WERI-Rb-1 (cell line): ENCODE measurements at places on chromosomes 7 and 10.

- no peak for DNase-seq
These were observed 83.8 kb upstream of the NRP1 start for GRCh38 chr10:33418301-33418700.

- DNase-seq: no peak
These were observed 15.4 kb downstream of the ACSL5 start for GRCh38 chr10:112389271-112389822.

DNA sequence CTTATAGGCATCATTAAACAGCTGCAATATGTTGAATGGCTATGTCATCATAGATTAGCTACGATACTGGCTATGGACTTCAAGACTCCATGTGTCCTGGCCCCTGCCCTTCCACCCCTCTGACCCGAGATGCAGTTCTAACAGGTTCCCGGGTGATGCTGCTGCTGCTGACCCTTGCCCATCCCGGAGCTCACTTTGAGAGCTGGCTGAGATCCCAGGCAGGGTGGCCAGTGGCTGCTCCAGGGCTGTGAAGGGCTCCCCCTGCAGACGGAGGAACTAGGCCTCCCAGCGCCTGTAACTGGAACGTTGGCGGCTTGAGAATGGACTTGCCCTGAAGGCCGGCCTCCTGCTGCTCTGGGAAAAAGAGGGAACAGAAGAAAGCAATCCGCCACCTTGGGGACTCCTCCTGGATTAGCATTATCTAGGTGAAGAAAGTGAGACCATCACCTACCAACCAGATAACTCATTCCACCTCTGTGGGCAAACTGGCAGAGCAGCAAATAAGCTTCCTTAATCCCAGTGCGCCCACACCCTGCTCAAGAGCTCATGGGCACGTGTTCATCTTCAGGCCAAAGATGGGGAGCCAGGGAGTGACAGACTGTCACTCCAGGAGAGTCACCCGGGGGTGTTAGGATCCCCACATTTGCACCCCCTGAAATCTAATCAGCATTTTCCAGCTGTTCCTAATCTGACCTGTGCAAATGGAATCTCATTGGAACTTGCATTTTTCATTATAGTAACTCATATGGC lies 56.8 kb downstream of the PARP12 start:
- peak; percentile 46 for DNase-seq

GRCh38 chr7:22885797-22886261 lies 63.2 kb upstream of the TOMM7 start:
- DNase-seq: no peak

DNA sequence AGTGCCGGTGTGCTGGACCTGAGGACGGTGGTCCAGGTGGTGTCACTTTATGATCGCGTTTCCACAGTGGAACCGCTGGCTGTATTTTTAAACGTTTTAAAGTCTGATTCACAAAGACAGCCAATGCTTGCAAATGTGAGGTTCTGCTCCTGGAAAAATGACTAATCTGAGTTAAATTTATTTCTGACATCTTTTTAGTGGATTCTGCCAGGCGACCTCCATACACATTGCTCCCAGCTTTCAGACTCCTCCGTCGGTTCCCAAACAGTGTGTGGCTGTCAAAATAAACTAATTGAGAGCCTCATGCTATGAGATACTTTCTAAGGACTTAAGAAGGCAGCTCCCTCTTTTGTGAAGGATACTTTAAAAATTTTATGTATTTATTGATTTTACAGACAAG lies 12.7 kb upstream of the TTYH3 start:
- no peak for DNase-seq

GRCh38 chr10:110311357-110311949 lies 6.7 kb upstream of the SMNDC1 start:
- DNase-seq: peak; percentile 66

GRCh38 chr10:11478807-11479206 lies 132.6 kb downstream of the USP6NL start:
- no peak for DNase-seq

DNA sequence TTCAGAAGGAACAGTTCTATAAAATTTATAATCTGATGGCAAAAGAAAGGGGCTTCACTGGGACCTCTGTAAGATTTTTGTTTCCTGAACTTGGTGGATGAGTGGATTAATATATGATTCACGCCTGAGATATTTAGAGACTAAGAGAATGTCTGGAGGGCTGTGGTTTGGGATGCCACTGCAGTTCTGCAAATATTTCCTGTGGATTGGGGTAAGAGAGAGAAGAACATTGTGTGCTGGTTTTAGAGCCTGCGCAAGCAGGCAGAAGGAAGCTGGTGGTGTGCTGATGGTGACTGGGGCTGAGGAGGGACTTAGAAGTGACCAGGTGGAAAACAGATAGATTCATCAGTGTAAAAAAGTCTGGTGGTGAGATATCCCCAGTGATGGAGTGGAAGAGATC lies 87.0 kb downstream of the SUGCT start:
- no peak for DNase-seq

GRCh38 chr7:102061354-102061945 lies 225.2 kb upstream of the SH2B2 start:
- no peak for DNase-seq

DNA sequence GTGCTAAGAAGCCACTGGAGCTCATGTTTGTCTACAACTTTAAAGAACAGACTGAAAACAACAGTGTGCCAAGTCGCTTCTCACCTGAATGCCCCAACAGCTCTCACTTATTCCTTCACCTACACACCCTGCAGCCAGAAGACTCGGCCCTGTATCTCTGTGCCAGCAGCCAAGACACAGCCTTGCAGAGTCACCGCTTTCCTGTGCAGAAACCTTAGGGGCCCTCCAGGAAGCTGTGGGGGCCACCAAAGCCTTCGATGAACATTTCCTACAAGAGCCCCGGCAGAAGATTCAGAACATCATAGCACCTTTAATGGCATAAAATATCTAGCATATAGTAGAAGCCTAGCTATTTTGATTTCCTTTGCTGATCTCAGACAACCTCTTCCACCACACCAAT lies 88.0 kb upstream of the PRSS58 start:
- DNase-seq: no peak

DNA sequence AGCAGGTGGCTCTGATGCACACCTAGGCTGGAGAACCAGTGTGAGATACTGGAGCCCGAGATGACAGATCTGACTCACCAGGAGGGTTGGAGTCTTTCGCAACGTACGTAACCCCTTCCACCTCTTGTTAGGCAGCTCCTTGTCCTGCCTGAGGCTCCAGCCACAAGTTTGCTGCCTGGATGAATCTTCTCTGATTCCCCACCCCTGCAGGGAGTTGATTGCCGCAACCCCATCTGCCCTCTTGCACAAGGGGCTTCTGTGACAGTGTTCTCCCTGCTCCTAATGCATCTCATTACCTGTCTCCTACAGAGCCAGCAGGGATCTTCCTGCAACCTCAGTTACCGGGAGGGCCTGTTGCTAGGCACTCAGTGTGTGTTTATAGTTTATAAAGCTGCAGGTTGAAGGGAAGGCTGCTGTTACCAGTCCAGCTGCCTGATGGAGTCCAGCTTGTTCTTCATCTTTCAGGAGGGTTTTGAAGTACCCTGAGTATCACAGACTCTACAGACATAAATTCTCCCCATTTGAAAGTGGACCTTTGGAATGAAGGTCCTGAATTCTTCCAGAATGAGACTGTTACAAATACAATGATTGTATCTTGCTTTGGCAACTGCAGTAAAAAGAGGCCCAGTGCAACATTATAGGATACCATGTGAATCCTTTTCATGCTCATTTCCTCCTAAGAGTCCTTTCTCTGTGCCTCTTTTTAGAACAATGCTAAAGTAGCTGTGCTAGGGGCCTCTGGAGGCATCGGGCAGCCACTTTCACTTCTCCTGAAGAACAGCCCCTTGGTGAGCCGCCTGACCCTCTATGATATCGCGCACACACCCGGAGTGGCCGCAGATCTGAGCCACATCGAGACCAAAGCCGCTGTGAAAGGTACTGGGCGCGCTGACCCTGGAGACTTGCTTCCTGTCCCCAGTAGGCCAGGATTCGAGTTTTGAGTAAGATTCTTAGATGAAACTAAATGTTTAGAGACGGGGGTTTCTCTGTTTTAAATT lies 6.5 kb downstream of the MDH2 start:
- no peak for DNase-seq

DNA sequence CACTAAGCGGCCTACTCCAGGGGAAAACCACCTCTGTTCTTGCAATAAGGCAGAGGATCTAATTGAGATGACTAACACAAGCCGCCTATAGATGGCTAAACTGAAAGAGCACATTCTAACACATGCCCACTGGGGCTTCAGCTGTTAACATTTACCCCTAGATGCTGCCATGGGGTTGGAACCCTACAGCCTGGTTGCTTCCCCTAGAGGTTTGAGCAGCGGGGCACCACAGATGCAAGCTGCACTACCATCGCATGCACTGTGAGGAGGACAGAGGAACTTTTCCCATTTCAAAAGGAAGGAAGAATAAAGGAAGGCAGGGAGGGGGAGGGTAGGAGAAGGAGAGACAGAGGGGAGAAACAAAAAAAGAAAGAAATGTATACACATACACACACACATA lies 465.8 kb upstream of the PCDH15 start:
- no peak for DNase-seq

DNA sequence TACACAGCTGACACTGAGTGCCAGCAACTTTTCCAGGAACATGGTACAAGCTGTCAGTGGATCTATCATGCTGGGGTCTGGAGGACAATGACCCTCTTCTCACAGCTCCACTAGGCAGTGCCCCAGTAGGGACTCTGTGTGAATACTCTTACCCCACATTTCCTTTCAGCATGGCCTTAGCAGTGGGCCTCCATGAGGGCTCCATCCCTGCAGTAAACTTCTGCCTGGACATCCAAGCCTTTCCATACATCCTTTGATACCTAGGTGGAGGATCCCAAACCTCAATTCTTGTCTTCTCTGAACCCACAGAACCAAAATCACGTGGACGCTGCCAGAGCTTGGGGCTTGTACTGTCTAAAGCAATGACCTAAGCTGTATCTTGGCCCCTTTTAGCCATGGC lies 116.8 kb downstream of the IQUB start:
- DNase-seq: no peak

DNA sequence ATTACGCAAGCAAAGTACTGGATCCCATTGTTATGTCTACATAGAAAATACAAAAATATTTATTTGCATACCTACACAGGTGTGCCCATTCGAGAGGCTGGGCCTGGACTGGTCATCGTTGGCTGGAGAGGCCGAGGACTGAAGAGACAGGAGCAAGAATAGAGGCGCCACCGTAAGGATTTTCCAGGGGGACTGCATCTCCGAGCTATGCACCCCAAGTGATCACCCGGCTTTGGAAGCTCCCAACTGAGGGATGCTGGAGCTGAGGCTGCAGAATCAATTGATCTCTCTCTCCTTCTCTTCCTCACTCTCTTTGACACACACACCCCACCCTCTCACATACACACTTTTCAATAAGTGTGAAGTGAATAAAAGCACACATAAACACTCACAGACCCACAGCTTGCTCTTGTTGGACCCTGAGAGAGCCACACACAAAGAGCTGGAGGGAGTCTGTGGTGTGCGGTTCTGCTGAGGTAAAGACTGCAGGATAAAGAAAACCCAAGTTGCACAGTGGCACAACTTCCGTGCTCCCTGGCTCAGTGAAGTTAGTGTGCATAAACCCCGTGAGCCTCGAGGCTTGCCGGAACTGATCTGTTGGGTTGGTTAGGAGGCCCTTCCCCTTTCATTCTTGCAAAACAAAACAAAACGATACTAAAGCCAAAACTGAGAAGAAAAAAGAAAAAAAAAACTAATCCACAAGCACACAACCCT lies at the start of gene AOAH:
TSS of gene AOAH (minus strand) at position 544 of the 714 bp plus-strand sequence. CDS start at position 198, 346 bp downstream.
- DNase-seq: no peak

DNA sequence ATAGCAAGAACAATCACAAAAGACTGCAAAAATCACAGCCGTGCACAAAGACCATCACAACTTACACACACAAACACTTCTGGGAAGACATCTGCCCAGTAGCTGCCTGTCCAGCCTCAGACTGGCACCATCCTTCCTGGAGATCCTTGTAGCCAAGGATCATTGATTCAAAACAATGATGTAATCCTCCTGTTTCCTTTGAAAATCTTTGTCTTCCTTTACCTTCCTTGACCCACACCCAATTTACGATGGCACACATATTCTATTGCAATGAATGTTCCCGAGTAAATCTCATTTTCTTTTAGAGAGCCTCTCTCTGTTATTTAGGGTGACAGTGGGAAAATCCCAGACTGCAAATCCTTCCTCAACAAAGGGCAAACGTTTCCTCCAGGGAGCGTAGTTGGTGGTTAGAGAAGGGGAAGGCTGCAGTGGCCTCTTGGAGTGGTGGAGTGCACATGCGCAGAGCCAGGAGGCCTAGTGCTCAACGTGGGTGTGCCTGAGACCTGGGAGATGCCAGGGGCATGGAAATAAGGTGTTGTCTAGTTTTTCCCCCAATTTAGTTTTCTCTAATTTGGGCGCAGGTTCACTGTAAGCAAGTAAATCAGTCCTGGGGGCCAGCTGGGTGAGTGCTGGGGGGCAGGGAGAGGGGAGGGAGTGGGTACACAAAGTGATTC lies 3.1 kb upstream of the INPP5A start:
- no peak for DNase-seq

DNA sequence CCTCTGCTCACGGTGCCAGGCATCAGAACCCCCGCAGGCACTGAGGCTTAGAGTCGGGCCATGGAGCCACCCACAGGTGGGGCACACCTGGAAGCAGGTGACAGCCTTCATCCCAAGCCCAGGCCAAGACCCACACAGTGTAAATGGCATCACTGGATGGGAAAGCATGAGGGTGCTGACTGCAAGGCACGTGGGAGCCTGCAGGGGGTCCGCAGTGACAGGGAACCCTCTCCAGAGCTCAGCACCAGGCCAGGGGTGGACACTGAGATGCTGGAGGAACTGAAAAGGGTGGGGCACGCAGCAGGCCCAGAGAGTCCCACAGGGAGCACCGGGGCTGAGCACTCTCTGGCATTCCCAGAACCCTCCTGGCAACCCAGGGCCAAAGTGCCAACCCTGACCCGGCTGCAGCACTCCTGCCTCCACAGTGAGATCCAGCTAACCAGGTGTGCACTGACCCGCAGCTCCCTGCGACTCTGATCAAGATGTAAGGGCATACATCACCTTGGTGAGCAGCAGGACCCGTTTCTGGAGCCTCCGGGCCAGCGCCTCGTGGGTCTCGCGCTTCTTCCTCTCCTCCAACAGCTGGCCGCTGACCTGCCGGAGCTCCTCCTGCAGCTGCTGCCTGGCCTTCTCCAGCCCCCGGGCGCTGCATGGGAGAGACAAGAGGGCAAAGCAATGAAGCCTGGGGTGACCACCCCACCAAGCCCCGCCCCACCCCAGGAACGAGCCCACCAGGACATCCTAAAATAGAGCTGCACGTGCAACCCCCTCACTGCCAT lies 163.9 kb downstream of the MAD1L1 start:
- DNase-seq: no peak

GRCh38 chr10:103637927-103638557 lies 144.5 kb downstream of the NEURL1 start:
- no peak for DNase-seq

DNA sequence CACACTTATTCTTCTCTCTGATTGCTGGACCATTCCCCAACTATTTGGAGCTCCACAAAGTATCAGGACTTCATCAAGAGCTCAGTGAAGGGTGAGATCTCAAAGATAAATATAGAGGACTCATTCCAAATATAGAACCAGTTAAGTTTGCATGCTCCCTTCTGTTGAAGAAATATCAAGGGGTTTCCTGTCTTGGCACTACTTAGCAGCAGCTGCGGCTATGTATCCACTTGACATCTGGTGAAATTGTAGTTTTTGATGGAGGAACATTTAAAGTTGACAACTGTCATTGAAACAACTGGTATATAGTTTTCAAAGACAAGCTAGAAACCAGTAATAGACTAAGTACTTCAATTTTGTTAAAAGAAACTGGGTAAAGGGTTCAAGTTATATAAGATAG lies 1.0 kb upstream of the SPAG6 start:
- DNase-seq: no peak

- no peak for DNase-seq
These were observed 79.2 kb downstream of the CCNY start for GRCh38 chr10:35415505-35415904.
